Activated CD8-positive, alpha-beta T cell treated with anti-CD3 and anti-CD28 coated beads for 36 hours (primary cell): ENCODE measurements at places on chromosomes 1 and 21. TPM values are rescaled to one million over a fixed set of nuclear protein-coding genes. Genes with fewer than 3 reads are reported as not detected.

- no peak overlapping the region for H3K4me3 ChIP-seq
- no peaks in the 10 kb centered on the region for H3K36me3 ChIP-seq
- H3K4me1 ChIP-seq, result peaks cover 28% of the 10 kb centered on the region
- H3K27ac ChIP-seq, result no peak overlapping the region
Measured at GRCh38 chr1:234938924-234939323, 189.7 kb downstream of the TOMM20 start.

- no peaks in the 10 kb centered on the region for H3K4me1 ChIP-seq
- peaks cover 2% of the 10 kb centered on the region for H3K27me3 ChIP-seq
- DNase-seq, result no peak
- no peak overlapping the region for H3K27ac ChIP-seq
Measured at GRCh38 chr1:67792741-67793458, 40.4 kb downstream of the GNG12 start.

DNA sequence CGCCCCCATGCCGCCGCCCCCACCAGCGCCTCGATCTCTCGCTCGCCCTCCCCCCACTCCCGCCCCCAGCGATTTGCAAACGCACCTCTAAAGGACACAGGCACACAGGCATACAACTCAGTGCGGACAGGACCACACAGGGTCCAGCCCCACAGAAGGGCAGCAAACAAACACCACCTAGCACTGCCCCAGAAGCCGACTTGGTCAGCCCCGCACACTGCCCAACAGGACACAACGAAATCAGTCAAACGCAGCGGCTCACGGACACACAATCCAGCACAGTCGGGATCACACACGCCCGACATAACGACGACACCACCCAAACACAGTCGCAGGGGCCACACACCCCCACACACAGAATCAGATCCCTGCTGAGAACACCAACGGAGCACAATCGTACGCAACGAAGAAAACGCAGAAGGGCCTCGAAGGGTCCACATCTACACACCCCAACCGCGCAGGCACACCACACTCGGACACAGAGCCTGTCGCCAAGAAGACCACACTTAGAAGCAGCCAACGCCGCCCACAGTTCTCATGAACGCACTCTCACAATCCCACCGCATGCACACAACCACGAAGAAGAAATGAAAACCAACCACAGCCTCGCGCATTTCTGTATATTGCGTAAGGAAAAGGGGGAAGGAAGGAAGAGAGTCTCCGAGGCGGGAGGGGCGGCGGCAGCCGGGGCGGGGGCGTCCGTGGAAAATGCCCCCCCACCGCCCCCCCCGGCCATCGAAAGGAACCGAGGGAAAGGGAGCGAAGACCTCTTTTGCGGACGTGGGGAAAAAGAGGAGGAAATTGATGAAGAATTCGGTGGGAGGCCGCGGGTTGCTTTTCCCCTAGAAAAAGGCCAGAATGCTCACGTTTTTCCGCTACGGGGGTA, 481 bp downstream of the TAL1 start:
- DNase-seq, result peak; percentile 43
- peak overlapping the region; percentile 67 for H3K4me3 ChIP-seq
- H3K27me3 ChIP-seq, result peaks cover 86% of the 10 kb centered on the region
- H3K27ac ChIP-seq, result peak overlapping the region; percentile 0

DNA sequence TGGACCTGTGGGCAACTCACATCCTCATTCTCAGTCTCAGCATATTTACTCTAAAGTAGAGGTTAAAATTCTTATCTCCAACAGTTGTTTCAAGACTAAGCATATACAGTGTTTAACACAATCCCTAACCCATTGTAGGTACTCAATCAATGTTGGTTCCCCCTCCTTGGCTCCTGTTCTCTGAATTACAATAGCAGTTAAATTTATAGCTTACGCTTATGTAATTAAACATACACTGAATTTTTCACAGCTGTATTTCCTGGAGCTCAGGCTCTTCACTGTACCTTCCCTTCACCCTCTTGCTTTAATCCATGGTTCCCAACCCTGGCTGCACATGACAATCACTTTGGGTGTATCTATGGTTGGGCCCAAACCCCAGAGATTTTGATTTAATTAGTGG, 89.4 kb downstream of the LPAR3 start:
- no peak overlapping the region for H3K4me3 ChIP-seq
- no peaks in the 10 kb centered on the region for H3K36me3 ChIP-seq
- H3K4me1 ChIP-seq, result no peaks in the 10 kb centered on the region
- no peak for DNase-seq
- peaks cover 3% of the 10 kb centered on the region for H3K27me3 ChIP-seq
- H3K27ac ChIP-seq, result no peak overlapping the region

DNA sequence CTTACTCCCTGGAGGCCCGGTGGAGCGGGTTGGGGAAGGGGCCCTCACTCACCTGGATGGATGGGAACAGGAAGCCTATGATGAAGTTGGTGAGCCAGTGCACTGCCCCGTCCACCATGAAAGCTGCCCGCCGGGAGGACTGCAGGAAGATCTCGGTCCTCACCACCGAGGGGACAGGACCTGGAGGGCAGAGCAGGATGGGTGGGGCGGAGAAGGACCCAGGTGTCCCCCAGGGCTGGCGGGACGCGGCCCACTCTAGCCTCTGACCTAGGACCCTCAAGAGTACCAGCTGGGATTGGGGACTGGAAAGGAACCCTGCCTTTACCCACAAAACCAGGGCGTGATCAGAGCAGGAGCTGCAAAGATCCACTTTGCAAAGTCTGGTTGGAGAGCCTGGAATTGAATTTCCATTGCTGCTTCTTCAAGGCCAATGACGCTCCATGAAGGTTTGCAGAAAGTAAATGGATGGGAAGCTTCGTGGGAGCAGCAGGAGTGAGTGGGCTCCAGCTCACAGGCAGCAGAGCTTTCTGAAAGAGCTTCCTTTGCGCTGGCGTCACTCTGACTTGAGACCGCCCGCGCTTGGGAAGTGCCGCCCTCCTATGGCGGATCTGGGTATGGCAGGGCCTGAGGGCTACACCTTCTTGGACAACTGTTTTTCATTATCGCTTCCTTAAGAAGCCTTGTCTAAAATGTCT, 21.4 kb downstream of the SLC2A7 start:
- peak overlapping the region; percentile 42 for H3K27ac ChIP-seq
- DNase-seq, result peak; percentile 94
- no peaks in the 10 kb centered on the region for H3K27me3 ChIP-seq
- H3K4me3 ChIP-seq, result peak overlapping the region; percentile 62
- peaks cover 11% of the 10 kb centered on the region for H3K4me1 ChIP-seq
- H3K36me3 ChIP-seq, result no peaks in the 10 kb centered on the region

DNA sequence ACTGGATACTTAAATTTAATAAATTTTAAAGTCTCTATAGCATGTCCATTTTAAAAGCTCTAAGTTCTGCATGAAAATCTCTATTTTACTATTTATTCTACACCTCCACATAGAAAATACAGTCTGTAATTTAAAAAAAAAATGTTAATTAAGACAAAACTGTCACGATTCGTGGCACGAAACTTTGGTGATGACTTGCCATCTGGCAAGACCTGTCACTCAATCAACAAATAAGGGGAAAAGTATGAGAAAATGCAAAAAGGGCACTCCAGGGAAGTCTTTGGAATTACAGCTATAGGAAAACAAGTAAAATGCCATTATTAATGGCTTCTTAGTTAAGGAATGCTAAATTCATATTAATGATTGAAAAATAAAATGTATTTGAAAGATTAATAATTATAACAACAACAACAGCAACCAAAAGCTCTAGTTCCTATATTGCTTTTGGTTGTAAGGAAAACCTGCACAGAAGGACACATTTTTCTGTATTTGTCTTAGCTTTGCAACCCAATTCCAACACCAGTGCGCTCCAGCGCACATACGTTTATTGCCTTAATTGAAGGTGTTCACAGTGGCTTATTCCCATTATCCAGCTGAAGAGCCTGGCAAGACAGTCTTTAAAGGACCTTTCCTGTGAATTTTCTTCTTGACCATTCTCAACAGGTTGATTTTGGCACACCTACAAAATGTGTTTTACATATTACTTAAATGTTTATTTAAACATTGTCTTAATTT, 107.8 kb downstream of the PLPPR5 start:
- H3K4me3 ChIP-seq, result no peak overlapping the region
- peaks cover 6% of the 10 kb centered on the region for H3K4me1 ChIP-seq
- no peaks in the 10 kb centered on the region for H3K36me3 ChIP-seq
- H3K27ac ChIP-seq, result no peak overlapping the region
- H3K27me3 ChIP-seq, result no peaks in the 10 kb centered on the region

- H3K27me3 ChIP-seq, result peaks cover 13% of the 10 kb centered on the region
- H3K36me3 ChIP-seq, result no peaks in the 10 kb centered on the region
- no peak overlapping the region for H3K27ac ChIP-seq
- H3K4me3 ChIP-seq, result no peak overlapping the region
- no peaks in the 10 kb centered on the region for H3K4me1 ChIP-seq
Measured at GRCh38 chr1:186670297-186671135, 9.7 kb downstream of the PTGS2 start.

GRCh38 chr21:33971492-33972013, 55.9 kb upstream of the ATP5PO start:
- peaks cover 46% of the 10 kb centered on the region for H3K4me1 ChIP-seq
- no peak overlapping the region for H3K27ac ChIP-seq
- no peaks in the 10 kb centered on the region for H3K27me3 ChIP-seq

DNA sequence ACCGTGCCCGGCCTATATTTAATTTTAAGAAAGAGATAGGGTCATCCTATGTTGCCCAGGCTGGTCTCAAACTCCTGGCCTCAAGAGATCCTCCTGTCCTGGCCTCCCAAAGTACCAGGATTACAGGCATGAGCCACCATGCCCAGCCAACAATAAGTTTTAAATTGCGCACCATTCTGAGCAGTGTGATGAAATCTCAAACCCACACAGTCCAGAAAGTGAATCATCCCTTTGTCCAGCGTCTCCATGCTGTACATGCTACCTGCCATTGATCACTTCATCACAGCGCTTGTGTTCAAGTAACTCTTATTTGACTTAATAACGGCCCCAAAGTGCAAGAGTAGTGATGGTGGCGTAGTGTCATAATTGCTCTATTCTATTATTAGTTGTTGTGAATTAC, 75.4 kb downstream of the APP start:
- H3K4me3 ChIP-seq, result no peak overlapping the region
- peaks cover 3% of the 10 kb centered on the region for H3K36me3 ChIP-seq
- no peaks in the 10 kb centered on the region for H3K27me3 ChIP-seq
- no peak for DNase-seq
- no peaks in the 10 kb centered on the region for H3K4me1 ChIP-seq

GRCh38 chr1:224639426-224639975, 23.4 kb downstream of the CNIH3 start:
- DNase-seq, result no peak
- no peak overlapping the region for H3K27ac ChIP-seq
- no peak overlapping the region for H3K4me3 ChIP-seq
- H3K4me1 ChIP-seq, result peaks cover 7% of the 10 kb centered on the region

- H3K27me3 ChIP-seq, result peaks cover 21% of the 10 kb centered on the region
- no peaks in the 10 kb centered on the region for H3K36me3 ChIP-seq
- H3K4me1 ChIP-seq, result no peaks in the 10 kb centered on the region
- DNase-seq, result no peak
- H3K4me3 ChIP-seq, result no peak overlapping the region
Measured at GRCh38 chr1:207035877-207036551, 3.5 kb upstream of the C1orf116 start.

GRCh38 chr1:229185963-229186362, 84.9 kb upstream of the RAB4A start:
- DNase-seq, result no peak
- no peaks in the 10 kb centered on the region for H3K36me3 ChIP-seq
- no peak overlapping the region for H3K4me3 ChIP-seq
- peaks cover 9% of the 10 kb centered on the region for H3K4me1 ChIP-seq
- H3K27me3 ChIP-seq, result no peaks in the 10 kb centered on the region

Gene IQGAP3
- total RNA-seq, result 14.4 TPM

Gene TCHH
- not detected for total RNA-seq

Gene OPN3
- 9.9 TPM for total RNA-seq

Gene PLA2G2D
- not detected for total RNA-seq

Gene GJB4
- not detected for total RNA-seq
